Uterus (tissue), 4 donors: ENCODE measurements at places on chromosomes 2 and 18.

- no peak for DNase-seq
These were observed 31.7 kb upstream of the SOS1 start for GRCh38 chr2:39152504-39152903.

DNA sequence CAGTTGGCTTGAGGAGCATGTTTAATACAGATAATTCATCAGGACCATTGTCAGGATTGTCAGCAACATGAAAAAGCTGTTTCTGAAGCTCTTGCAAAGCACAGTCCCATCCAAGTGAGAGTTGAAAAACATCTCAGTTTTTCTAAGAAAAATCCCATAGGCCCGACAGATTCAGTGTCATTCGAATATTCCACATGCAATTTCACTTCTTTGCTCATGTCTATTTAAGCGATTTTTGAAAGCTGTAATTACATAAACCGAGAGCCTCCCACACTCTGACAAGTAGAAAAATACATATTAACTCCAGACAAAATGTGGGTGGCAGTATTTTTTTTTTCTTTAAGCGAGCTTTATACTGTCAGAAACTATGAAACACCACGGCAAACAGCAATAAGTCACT is 134.7 kb upstream of the GALNT5 start:
- no peak for DNase-seq

- DNase-seq = no peak
These were observed 27.7 kb upstream of the ACTR2 start for GRCh38 chr2:65199891-65200290.

- DNase-seq = no peak
These were observed 15.7 kb downstream of the FAM98A start for GRCh38 chr2:33583194-33583938.

- no peak for DNase-seq
These were observed 55.7 kb downstream of the NCAPH start for GRCh38 chr2:96391153-96391827.
